ENCODE measurements at places on chromosomes 2 and 18.

DNA sequence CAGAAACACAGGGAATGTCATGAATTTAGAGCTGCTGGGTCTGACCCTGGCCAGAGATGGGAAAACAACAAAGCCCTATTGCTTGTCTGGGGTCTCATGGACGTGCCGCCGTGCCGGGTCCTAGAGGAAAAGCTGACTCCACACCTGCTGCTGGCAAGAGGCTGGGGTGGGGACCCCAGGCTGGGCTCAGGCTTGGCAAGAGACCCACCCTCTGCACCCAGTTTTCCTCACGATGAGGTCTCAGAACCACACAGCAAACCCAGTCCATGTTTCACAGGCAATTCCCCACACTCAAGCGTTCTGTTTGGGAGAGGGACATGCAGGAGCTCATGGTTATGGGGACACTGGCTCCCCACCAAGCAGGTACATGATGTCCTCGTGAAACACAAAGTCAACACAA lies 367.3 kb upstream of the SALL3 start:
- no peak for DNase-seq

DNA sequence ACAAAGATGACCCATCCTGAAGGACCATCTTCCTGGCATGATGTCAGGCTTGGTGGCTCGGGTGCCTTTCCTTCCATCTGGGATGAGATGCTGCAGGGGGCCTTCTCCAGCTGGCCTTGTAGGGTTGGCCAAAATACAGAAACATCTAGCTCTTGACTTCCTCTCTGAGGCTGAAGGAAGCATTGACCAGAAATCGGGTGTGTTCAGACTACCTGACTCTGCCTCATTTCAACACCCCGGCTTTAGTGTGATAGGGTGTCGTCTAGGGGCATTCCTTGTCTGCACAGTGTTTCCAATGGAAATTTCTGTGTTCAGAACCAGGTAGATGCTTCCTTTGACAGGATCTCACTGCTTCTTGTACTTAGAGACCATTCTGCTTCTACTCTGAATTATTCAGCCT lies 115.7 kb upstream of the SPRED2 start:
- no peak for DNase-seq

DNA sequence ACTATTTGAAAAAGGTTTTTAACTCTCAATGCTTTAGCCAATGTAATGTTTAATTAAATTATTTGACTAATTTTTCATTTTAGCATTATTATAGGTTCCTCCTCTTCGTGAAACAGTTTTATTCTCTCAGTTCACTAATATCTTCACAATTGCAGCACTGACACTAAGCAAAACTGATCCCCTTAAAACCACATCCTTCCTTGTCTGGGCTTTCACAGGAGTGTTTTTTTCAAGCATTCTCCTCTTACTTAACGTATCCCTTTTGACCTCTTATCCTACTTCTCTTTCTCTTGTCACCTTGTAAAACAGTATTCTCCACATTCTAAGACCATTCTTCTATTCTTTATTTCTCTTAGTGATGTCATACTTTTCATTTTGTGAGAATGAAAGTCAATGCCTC lies 112.8 kb downstream of the DSC3 start:
- DNase-seq = no peak

GRCh38 chr2:160050147-160050546 lies 12.3 kb downstream of the PLA2R1 start:
- no peak for DNase-seq

- no peak for DNase-seq
Measured at GRCh38 chr2:142980246-142981068, 103.0 kb downstream of the KYNU start.

- no peak for DNase-seq
Measured at GRCh38 chr2:72004201-72004915, 143.3 kb downstream of the CYP26B1 start.

GRCh38 chr2:163625632-163626031 lies 110.2 kb downstream of the FIGN start:
- DNase-seq = no peak

- no peak for DNase-seq
Measured at GRCh38 chr2:60116161-60116875, 437.1 kb downstream of the BCL11A start.

- no peak for DNase-seq
Measured at GRCh38 chr2:200810252-200810997, 1.3 kb upstream of the BZW1 start.

GRCh38 chr2:64754570-64754969 lies 100.9 kb upstream of the SERTAD2 start:
- no peak for DNase-seq

GRCh38 chr2:132991471-132992045 lies 321.6 kb upstream of the LYPD1 start:
- DNase-seq = no peak
